GF-D8 (cell line): ENCODE measurements at places on chromosomes 2 and 18.

GRCh38 chr2:26575836-26576564 lies 65.2 kb downstream of the CIB4 start:
- DNase-seq: no peak

- DNase-seq: no peak
Measured at GRCh38 chr2:235576337-235576910, 82.6 kb downstream of the AGAP1 start.

DNA sequence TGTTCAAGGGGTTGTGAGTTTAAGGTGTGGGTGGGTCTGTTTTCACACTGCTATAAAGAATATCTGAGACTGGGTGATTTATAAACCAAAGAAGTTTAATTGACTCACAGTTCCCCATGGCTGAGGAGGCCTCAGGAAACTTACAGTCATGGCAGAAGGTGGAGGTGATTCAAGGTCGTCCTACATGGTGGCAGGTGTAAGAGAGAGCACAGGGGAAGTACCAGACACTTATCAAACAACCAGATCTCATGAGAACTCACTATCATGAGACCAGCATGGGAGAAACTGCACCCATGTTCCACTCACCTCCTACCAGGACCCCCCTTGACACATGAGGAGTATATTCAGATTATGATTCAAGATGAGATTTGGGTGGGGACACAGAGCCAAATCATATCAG lies 38.0 kb downstream of the RHBDD1 start:
- DNase-seq: no peak

DNA sequence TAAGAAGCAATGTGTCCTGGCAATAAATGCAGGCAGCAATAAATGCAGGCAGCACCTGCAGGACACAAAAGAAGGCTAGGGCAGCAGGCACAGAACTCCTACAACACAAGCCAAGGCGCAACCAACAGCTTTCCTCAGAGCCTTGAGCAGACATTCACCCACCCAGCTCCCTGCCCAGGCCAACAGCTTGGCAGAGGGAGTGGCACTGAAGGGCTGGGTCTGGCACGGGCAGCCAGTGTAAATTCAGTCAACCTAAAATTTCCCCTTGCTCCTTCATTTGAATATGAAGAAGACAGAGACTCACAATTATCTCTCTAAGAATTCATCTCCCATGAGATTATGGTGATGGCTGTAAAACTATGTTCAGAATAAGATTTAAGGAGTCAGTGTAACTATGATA lies 35.4 kb downstream of the AAK1 start:
- no peak for DNase-seq

DNA sequence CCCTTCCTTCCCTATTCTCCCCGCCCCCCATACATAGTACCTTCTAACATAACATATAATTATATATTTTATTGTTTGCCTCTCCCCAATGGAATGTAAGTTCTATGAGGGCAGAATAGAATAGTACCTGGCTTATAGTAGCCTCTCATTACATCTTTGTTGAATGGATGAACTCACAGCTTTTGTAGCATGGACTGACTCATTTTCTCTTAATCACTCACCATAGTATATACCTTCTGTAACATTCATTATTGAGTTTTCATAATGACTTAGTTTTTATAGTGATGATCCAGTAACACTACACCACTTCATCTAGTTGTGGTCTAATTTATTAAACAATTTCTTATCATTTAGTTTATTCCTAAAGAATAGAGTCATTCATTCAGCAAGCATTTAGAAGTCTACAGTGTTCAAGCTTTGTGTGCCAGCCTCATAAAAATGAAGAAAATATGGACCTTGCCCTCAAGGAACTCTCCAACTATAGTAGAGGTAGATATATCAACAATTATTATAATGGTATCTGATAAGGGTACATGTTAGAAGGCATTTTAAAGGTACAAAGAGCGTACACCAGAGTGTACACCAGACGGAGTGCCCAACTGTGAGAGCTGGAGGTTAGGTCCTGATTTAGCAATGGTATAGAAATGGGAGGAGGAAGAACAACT lies 31.1 kb downstream of the NCOA1 start:
- no peak for DNase-seq

- DNase-seq: no peak
Measured at GRCh38 chr2:104919127-104919526, 65.2 kb downstream of the POU3F3 start.

- DNase-seq: no peak
Measured at GRCh38 chr2:144424559-144425240, 95.2 kb downstream of the ZEB2 start.

DNA sequence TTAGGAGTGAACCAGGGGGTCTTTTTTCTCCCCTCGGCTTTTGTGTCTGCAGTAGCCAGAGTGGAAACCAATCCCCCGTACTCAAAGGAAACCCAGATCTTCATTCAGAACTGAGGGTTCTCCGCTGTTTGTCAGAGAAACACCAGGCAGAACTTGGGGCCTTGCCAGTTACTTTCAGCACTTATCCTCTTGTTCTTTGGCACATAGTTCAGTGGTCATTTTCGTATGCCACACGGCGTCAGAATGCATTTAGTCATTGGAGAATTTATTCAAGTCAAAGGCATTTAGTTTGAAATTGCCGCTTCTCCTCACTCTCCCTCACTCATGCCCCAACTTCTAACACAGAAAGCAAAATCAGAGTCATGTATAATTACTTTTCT lies 102.9 kb downstream of the CABLES1 start:
- no peak for DNase-seq

GRCh38 chr2:78439122-78439521 lies 586.4 kb upstream of the REG3G start:
- DNase-seq: no peak

GRCh38 chr2:179247318-179248023 lies 17.2 kb downstream of the SESTD1 start:
- no peak for DNase-seq

DNA sequence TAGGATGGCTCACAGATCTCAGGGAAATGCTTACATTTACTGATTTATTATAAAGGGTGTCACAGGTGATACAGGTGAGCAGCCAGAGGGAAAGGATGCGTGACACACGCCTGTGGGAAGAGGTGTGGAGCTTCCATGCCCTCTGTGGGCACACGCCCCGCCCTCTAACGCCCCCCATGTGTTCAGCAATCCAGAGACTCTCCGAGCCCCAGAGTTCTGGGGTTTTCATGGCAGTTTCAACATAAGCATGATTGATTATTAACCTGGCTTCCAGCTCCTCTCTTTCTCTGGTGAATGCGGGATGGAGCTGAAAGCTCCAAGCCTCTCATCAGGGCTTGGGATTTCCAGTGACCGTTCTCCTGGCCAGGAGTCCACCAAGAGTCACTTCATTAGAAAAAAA lies 34.3 kb upstream of the ODC1 start:
- no peak for DNase-seq

DNA sequence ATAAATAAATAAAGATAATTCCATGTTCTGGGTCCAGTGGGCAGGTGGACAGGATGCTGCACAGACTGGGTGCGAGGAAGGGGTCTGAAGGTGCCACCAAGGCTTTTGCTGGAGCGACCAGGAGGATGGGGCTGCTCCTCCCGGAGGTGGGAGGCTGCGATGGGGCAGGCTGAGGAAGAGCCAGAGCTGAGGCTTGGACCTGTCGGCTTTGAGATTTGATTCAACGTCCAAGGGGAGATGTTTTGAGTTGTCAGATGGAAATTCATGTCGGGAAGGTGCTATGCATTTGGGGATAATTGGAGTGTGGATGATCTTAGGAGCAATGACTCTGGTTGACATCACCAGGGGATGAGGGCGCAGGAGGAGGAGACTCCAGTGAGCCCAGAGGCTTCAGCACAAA lies 11.7 kb downstream of the ALLC start:
- DNase-seq: no peak

DNA sequence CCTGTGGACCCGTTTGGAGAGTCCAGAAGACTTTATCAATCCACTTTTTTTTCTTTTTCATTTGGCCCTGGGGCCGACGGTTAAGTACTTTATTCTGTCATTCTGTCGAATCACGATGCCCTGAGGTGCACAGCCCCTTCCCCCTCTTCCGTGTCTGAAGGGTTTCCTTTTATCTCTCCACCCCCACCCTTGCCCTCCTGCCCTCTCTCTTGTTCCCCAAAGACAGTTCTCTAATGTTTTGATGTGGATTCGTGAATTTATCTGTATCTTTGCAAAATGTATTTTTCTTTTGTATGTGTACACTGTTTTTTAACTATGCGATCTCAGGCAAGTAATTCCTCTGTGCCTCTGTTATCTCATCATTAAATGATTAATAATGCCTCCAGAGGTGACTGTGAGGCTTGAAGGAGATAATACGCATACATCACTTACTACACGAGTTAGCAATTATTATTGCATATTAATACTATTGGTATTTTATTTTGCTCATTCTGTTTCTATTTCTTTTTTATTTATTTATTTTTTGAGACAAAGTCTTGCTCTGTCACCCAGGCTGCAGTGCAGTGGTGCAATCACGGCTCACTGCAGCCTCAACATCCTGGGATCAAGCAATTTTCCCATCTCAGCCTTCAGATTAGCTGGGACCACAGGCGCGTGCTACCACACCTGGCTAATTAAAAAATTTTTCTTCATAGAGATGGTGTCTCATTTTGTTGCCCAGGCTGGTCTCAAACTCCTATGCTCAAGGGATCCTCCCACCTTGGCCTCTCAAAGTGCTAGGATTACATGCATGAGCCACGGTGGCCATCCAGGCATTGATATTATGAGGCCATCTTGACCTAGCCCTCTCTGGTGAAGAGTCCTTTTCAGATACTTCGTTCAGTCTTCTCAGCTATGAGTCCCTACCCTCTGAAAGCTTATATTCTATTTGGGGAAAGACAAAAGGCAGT lies 1.4 kb upstream of the CASP8 start:
- no peak for DNase-seq

GRCh38 chr2:71379086-71379485 lies 47.5 kb downstream of the ZNF638 start:
- DNase-seq: no peak

DNA sequence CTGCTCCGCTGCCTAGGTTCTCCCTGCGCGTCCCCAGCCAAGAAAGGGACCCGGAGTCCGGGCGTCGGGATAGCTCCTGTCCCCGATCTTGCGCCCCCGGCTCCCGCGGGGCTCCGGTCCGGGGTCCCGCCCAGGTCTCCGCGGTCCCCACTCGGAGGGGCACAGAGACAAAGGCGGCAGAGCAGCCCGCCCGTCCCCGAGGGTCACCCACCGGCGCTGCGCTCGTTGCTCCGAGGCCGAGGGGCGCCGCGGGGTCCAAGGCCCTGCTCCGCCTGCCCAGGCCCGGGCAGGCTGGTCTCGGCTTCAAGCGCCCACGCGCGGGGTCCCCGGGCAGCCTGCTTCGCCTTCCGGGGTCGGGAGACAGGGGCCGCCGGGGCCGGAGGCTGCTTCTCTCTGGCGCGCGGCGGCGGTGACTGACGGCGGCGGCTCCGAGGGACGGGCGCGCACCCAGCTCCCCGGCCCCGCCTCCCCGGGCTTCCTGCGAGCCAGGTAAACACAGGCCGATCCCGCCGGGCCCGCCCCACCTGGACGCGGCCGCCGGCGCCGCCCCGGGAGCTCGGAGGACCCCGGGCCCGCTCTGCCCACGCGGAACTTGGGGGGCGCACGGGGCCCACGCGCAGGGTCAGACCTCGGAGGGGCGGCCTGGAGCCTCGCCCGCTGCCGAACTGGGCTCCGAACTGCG lies at the start of gene MBP:
TSS of gene MBP (minus strand) at position 415 of the 682 bp plus-strand sequence. CDS start 27,522 bp downstream, outside the sequence.
- DNase-seq: no peak

DNA sequence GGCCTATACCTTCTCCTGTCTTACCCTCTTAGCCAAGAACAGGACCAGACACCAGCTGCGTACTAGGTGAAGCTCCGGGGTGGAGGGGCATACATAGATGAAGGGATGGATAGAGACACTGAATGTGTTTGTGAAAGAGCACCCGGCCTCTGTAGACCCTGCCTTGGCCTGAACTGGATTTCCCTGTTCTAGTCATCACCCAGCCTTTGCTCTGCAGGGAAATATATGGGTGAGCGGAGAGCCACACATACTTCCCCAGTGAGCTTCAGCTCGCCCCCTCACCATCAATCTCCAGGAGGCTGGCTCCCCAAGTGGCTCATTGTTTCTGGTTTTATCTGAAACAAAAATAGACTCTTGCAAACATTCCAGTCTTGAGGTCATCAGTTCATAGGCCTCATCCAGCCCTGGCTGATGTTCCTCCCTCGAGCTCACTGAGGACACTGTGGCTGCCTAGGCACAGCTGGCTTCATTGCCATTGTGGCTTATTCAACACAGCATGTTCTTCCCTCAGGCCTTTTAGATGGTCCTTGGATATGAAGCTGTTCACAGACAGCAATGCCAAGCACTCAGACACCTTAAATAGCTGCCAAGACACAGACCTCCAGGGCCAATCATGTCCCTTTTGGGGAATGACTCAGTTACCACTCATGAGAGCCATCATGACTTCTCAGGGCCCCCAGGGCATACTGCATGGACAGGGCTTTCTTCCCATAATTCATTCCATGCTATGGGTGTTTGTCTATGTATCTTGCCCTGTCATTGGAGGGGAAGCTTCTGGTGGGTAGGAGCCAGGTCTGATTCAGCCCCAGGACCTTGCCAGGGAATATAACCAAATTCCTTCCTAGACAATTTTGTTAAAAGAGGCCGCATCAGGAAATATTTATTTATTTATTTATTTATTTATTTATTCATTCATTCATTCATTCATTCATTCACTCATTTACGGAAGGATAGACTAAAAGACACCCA lies 82.4 kb downstream of the TTC32 start:
- DNase-seq: no peak

- no peak for DNase-seq
Measured at GRCh38 chr2:239951825-239952224, 73.3 kb downstream of the NDUFA10 start.

GRCh38 chr2:111118981-111119821 lies 1.5 kb upstream of the BCL2L11 start:
- no peak for DNase-seq

- DNase-seq: no peak
Measured at GRCh38 chr2:204251998-204252376, 293.3 kb upstream of the PARD3B start.

DNA sequence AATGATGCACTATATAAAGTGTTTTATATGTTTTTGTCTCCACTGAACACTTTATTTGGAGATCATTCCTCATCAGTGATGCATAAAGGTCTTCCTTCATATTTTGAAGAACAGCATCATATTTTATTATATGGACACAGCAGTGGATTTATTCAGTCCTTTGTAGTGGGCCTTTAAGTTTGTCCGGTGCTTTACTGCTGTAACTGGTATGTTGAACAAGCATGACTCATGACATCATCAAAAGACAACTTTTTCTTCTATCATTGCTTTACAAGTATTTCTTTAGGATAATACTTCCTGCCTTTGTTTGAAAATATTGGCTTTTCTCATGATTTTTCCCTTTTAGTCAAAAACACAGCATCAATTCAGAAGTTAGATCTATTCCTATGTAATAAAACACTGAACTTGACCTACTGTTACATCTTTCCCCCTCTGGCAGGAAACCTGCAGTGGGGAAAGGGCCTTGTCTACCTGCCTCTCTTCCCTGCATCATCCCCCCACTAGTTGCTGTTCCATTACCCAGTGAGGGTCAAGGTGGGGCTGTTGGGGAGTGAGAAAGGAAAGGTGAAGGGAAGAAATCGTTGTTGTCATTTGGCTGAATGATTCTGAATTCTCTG lies 241.2 kb downstream of the CYP26B1 start:
- no peak for DNase-seq
